ELF-1 (cell line): ENCODE measurements at places on chromosomes 7 and 10.

DNA sequence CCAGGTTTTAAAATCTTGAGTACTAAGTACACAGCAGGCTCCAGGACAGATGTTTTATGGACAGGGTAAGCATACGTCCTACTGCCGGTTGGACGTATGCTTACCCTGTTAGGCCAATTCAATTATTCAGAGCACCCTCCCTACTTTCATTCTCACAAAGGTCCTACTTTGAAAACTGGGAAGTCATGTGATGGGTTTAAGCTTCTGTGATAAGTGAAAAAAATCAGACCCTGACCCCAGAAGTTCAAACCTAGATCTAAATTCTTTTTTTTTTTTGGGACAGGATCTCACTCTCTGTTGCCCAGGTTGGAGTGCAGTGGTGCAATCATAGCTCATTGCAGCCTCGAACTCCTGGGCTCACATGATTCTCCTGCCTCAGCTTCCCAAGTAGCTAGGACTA is 55.2 kb downstream of the HIPK2 start:
- DNase-seq = no peak

GRCh38 chr7:77903597-77903996 is 105.0 kb downstream of the PHTF2 start:
- no peak for DNase-seq

DNA sequence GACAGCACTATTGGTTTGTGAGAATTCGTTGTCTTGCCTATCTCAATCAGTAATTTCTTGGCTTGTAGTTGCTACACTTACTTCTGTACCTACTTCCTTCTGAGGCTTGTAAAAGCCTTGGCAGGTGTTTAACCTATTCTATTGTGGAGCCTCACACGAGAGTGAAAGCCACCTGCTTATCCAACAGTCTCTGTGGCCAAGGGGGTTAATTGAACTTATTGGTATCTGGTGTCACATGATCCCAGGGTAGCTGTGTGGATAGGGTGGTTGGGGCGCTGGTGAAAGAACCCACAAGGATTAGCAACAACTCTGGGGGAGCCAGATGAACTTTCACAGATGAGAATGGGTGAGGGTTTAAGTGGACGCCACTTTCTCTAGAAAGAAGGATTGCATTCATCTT is 13.9 kb upstream of the ATP6V0E2 start:
- DNase-seq = no peak

DNA sequence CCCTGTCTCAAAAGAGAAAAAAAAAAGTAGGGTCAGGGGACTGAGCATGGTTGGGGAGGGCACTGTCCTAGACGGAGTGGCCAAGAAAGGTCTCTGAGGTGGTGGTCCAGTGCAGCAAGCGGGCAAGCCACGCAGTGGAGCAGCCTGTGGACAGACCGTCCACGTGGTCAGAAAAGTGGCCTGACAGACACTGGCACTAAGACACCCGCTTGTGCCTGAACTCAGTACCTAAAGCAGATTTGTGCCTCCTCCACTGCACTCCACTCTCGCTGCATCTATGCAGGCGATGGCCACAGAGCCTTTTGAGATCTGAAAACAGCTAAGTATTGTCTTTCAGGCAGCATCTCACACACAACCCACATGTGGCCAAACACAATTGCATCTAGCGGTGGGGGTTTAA is 8.8 kb downstream of the ASB10 start:
- DNase-seq = no peak

DNA sequence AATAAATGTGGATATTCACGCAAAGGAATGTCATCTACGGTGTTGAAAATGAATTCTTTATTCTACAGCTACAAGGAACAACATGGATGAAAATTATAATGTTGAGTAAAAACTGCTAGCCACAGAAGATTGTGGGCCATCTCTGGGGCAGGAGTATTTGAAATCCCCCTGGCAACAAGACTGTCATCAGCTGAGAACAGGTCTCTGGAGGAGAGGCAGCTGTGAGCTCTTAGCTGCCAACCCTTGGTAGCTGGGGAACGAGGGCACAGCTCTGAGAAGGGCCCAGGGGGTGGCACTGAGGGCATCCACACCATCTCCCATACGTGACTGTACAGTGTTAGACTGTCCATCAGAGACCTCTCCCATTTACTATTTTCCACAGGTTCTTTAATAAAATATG is 340.1 kb upstream of the MGMT start:
- DNase-seq = no peak

GRCh38 chr10:99673492-99673891 is 14.2 kb downstream of the ENTPD7 start:
- no peak for DNase-seq

DNA sequence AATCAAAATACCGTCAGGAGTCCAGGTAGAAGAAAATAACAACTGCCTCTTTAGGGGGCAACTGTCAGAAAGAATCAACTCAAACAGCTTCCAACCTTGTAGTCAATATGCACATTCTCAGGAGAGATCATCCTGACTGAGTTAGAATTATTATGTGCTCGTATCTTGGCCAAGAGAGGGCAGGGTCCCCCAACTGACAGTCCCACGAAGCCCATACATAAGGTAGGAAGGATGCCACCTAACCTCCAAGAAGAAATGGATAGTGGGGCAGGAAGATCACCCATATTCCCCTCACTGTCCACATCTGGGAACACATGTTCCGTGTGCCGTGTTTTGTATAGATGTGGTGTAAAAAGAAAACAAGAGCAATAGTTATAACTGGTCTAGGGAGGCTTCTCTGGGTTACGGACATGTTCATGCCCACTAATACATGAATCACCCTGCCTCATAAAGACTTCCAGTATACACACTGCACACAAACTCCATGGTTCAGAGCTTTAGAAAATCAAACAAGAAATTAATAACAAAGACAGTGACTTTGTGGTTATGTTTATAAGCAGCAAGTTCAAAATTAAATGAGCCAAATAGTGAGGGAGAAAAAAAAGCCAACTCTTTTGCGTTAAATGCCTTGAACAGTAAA is 295.6 kb downstream of the FGFR2 start:
- no peak for DNase-seq

GRCh38 chr7:20298486-20298901 is 32.2 kb upstream of the ITGB8 start:
- DNase-seq = no peak

- no peak for DNase-seq
Measured at GRCh38 chr10:24912215-24912614, 40.2 kb downstream of the PRTFDC1 start.

DNA sequence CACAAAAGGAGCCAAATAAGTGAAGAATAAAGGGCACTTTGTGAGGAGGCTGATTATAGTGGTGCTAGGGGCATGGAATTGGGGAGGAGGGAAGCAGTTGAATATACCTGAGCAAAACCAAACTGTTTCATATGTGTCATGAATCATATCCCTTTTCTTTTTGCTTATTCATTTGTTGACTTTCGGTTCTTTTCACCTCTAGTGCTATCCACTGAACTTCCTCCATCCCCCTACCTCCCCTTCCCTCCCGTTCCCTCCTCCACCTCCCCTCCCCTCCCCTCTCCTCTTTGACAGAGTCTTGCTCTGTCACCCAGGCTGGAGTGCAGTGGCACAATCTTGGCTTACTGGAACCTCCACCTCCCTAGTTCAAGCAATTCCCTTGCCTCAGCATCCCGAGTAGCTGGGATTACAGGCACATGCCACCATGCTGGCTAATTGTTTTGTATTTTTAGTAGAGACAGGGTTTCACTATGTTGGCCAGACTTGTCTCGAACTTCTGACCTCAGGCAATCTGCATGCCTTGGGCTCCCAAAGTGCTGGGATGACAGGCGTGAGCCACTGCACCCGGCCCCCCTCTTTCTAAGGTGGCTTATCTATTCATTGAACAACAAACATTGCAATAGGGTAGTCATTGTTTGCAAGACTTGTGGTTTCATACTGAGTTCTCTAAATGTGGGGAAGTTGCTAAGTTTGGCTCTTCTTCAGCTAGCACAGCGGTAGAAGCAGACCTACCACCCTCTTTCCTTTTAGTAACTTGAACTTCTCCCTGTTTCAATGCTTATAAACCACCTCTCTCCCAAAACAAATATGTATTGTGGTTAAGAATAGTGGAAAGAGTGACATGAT is 150.4 kb upstream of the PRPS1L1 start:
- DNase-seq = no peak

- peak; percentile 47 for DNase-seq
Measured at GRCh38 chr10:29554660-29555059, 80.1 kb downstream of the SVIL start.

- peak; percentile 62 for DNase-seq
Measured at GRCh38 chr7:24722386-24723177, 34.7 kb downstream of the GSDME start.

- DNase-seq = no peak
Measured at GRCh38 chr10:114479307-114479706, 75.0 kb upstream of the AFAP1L2 start.

- DNase-seq = peak; percentile 43
Measured at GRCh38 chr7:4682621-4683042, 537 bp downstream of the FOXK1 start.

DNA sequence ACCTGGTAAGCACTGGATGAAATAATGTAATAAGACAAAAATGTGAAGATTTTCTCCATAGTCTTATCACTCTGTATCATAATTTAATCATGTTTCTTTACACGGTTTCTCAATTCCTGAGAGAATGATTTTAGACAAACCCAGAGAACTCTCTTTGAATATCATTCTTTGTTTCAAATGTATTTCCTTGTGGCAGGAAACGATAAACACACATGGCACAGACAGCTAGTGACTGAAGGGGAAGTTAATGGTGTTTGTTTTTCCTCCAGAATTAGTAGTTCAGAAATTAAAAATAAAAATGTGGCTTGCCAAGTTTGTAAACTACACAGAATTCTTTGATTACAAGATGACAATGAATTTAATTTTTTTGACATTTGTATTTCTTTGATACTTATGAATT is 163.7 kb upstream of the PRPS1L1 start:
- DNase-seq = no peak

GRCh38 chr7:29418056-29418455 is 145.6 kb upstream of the PRR15 start:
- no peak for DNase-seq

- peak; percentile 84 for DNase-seq
Measured at GRCh38 chr7:148575640-148576411, 14.7 kb upstream of the C7orf33 start.

DNA sequence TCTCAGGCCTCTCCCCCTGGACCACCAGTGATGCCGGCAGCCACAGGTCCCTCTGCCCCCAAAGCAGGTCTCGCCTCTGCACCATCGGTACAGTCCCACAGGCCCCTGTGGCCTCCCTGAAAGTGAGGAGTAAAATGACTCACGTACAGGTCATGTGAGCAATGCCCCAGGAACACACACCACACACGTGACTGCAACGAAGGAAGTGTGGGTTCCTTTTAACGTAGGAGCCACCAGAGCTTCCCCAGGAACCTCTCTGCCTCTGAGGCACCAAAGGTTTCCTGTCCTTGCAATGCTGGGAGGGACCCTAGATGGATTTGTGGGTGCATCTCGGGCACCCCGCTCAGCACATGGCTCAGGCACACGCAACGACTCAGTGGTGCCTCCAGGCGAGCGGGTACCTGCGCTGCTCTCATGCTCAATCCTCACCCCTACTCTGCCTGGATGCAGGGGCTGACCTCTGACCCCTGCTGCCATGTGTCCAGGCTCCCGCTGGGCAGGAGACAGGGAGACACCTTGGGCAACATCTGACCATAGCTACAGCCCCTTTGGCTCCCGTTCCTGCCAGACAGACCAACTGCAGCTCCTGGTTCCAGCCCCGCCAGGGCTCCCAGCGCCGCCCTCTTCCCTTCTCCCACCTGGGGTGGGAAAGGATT is 120.7 kb downstream of the PRKAG2 start:
- no peak for DNase-seq

- no peak for DNase-seq
Measured at GRCh38 chr7:42766782-42767423, 145.0 kb downstream of the C7orf25 start.

GRCh38 chr10:94174838-94175237 is 181.1 kb downstream of the PLCE1 start:
- no peak for DNase-seq

DNA sequence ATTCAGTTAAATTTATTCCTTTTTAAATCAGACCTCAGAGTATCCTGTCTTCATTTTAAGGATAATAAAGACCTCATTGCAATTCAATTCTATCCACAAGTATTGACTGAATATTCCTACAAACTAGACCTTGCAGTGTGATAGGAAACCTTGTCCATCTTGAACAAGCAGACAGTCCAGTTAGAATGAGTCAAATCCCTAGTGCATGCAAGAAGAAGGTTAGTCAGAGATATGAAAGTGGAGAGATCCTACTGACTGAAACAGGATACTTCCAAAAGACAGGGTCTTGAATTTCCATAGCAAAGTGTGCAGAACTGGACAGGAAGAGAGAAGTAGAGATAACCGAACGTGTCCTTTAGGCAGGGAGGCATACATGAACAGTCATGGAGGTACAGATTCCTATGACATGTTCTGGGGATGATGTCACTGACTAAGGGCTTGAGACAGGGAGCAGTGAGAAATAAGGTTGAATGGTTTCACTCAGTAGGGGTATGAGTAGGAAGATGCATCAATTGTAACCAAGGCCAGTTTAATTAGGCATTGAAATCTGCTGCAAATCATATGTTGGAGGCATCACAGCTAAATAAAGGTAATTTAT is 45.2 kb downstream of the PPP1R3A start:
- no peak for DNase-seq

GRCh38 chr7:141754939-141755338 is 9.0 kb upstream of the TAS2R3 start:
- peak; percentile 23 for DNase-seq

DNA sequence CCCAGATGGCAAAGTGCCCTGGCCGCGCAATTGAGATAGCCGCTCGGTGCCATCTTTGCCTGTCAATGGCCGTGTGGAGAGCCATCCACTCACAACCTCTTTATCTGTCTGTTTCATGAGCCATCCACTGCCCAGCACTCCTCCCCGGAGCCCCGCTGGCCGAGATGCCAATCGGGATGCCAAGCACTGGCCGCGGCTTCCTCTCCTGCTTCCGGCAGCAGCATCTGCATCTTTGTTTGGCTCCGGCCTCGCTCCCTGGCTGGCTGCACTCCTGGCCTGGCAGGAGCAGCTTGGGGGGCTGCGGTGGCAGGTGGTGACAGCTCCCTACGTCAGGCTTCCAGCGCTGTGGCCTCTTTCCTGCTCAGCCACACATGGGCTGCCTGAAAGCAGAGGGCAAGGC is 231.7 kb downstream of the USP6NL start:
- DNase-seq = no peak

DNA sequence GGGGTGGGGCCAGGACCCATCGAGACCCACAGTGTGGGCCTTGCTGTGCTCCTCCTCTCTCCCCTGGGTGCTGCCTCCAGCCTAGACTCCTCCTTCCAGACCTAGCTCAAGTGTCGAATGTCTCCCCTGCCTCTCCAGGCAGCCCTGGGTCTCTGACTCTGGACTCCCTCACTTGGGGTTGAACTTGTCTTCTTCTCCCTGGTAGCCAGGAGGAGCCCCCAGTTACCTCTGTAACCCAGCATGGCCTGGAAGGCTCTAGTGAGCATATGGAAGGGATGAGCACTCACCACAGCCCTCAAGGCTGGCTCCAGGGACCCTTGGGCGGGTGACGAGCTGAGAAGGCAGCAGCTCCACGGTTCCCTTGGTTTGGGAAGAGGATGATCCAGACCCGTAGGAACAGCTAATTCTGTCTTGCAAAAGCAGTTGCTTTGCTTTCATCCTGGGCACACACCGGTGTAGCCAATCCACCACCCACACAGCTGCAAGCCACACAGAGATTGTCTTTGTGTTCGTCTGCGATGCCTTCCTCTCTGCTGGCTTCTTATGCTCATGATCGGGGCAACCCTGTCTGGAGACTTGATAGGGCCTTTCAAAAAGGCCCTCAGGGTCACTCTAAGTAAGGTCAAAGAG is 52.3 kb upstream of the ANTXRL start:
- no peak for DNase-seq

GRCh38 chr10:67492317-67493019 is 203.5 kb downstream of the CTNNA3 start:
- no peak for DNase-seq
